ENCODE measurements at places on chromosomes 7 and 10.

GRCh38 chr7:22181663-22182062, 175.3 kb downstream of the RAPGEF5 start:
- no peak for DNase-seq

GRCh38 chr7:95609277-95609971, 13.1 kb upstream of the PDK4 start:
- DNase-seq = no peak

GRCh38 chr10:18497806-18498369, 153.5 kb downstream of the NSUN6 start:
- no peak for DNase-seq

- DNase-seq = no peak
Measured at GRCh38 chr7:117872561-117873309, 506 bp downstream of the CTTNBP2 start.

- no peak for DNase-seq
Measured at GRCh38 chr7:11557627-11558026, 274.4 kb downstream of the THSD7A start.

DNA sequence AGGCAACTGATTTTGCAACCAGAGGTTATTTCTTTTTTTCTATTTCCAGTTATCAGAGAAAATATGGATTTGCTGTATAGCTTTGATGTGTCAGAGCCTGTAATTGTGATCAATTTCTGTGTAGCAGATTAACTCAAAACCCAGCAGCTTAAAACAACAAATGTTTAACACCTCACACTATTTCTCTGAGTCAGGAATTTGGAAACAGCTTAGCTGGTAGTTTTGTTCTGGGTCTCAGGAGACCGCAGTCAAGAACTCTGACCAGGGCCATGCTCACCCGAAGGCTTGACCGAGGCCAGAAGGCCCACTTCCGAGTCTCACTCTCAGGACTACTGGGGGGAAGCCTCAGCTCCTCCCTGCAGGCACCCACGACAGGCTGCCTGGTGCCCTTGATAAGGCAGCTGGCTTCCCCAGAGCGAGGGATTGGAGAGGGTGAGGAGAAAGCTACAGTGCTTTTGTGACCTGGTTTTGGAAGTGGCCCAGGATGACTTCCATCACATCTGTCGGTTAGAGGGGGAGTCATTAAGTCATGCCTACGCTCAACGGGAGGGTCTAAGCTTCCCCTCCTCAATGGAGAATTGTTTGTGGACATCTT, 105.7 kb upstream of the SHH start:
- DNase-seq = no peak

GRCh38 chr7:155928583-155928982, 116.3 kb upstream of the SHH start:
- no peak for DNase-seq

GRCh38 chr10:58755340-58755610, 242.6 kb downstream of the BICC1 start:
- DNase-seq = no peak

GRCh38 chr10:124722798-124723783, 21.1 kb downstream of the FAM53B start:
- DNase-seq = no peak

GRCh38 chr10:131702531-131703356, 198.1 kb upstream of the PPP2R2D start:
- no peak for DNase-seq

GRCh38 chr7:91266689-91267090, 2.5 kb downstream of the FZD1 start:
- DNase-seq = no peak

Data from activated T-cell treated with anti-CD3 and anti-CD28 coated beads for 4 hours (primary cell).